ENCODE measurements at places on chromosomes 2 and 18.

DNA sequence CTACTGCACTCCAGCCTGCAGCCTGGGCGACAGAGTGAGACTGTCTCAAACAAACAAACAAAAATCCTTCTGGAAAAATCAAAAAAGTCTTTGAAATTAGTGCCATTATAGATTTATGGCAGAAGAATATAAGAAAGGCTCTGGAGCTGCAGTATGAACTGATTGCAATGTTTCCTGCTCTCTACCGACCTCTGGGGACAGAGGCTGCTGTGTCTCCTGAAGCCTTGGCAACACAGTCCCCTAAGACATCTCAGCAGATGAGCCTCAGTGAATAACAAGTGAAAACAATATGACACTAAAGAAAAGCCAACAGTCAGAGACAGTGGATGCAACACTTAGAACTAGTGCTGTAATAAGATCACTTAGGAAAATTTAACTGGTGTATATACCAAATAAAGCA, 494.9 kb upstream of the LRATD1 start:
- no peak for DNase-seq

- DNase-seq, result no peak
These were observed 419.0 kb downstream of the DSC3 start for GRCh38 chr18:30623401-30624065.

DNA sequence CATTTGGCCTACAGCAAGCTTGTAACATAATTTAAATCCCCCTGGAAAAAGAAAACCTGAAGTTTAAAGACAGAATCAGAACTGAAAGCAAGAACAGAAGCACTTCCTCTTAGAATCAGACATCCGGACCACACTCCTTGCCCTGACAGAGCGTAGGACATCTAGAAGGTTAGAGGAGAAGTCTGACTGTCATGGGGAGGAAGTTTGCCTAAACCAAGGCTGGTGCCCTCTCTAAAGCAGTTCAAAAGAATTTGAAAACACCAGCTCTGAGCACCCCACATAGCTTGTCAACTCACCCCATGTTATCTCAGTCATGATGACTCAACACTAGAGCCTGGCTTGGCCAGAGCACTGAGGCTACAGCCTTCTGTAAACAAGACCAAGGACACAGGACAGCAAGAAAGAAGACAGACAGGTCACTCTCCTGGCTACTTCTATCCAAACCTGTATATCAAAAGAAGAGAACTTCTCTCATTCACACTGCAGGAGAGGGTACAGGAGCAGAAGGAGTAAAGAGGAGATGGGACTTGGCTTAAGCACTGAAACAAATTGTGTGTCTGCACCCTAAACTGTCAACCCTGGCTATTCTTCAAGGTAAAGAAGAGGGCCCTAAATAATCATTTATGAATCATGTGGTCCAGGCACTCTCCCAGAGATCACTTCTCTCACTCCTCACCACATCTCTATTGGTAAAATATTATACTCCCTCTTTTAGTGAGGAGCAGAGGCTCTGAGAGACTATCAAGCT, 198.6 kb downstream of the MEMO1 start:
- DNase-seq, result no peak

GRCh38 chr2:233593201-233593600, 24.2 kb upstream of the UGT1A8 start:
- peak; percentile 79 for DNase-seq

- no peak for DNase-seq
These were observed 26.8 kb upstream of the SLC9A2 start for GRCh38 chr2:102592601-102593000.

GRCh38 chr2:191821078-191821477, 25.8 kb downstream of the CAVIN2 start:
- no peak for DNase-seq

GRCh38 chr2:118850901-118851415, 3.5 kb upstream of the EN1 start:
- no peak for DNase-seq

DNA sequence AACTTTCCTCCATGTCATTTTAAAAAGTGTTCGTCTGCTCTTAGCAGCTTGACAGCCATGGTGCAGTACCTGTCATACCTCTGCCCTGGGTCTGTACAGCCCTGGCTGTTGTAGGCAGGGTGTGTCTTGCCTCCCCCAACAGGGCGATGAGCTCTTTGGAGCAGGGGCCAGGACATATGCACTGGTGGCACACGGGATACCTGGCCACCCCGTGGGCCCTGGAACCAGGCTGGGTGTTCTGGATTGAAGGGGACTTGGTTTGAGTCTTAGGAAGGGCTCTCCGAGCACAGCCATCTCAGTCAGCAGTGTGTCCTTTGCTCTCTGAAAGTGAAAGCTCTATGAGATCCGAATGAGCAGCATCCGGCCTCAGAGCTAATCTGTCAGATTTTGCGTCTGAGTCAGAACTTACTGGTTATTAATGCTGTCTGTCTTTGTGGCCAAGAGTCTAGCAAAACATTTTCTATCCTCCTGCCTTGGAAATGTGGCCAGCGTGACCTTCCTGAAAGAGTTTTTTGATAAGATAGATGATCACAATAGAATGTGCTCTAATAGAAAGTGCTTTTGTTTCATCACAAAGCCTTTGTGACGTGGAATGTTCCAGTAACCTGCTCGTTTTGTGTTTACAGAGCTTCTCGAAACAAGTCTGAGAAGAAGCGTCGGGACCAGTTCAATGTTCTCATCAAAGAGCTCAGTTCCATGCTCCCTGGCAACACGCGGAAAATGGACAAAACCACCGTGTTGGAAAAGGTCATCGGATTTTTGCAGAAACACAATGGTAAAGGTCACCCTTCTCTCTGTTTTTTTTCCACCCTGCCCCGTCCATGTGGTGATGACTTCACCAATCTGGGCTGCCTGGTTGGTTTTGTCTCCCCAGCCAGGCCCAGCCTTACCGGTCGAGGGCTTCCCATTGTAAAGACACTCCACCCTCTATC, 77.3 kb upstream of the RPL31 start:
- peak; percentile 52 for DNase-seq

GRCh38 chr2:165582409-165582808, 112.9 kb downstream of the CSRNP3 start:
- DNase-seq, result no peak

DNA sequence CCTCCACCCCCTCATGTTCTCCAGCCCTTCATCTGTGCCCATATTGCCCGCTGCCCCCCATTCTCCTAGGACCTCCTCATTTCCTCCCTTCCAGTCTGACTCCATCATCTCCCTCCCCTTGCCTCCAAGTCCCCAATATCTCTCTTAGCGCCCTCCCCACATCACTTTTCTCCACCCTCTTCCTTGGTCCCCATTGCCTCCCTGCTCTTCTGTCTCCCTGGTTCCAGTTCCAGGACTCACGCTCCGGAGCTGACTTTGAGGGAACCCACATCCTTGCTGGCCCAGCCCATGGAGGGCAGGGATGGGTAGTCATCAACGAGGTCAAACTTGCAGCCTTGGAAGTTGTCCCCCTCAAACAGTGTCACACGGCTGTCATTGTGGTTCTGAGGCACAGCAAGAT, 2.6 kb downstream of the CRYBA2 start:
- DNase-seq, result no peak

- DNase-seq, result peak; percentile 18
These were observed 161.3 kb downstream of the SPP2 start for GRCh38 chr2:234211797-234212196.

GRCh38 chr2:11598228-11598731, 64.4 kb downstream of the GREB1 start:
- DNase-seq, result no peak

Measured in RCC 7860 (cell line).